ENCODE measurements at places on chromosomes 6 and 20. TPM values are rescaled to one million over a fixed set of nuclear protein-coding genes. Genes with fewer than 3 reads are reported as not detected.

DNA sequence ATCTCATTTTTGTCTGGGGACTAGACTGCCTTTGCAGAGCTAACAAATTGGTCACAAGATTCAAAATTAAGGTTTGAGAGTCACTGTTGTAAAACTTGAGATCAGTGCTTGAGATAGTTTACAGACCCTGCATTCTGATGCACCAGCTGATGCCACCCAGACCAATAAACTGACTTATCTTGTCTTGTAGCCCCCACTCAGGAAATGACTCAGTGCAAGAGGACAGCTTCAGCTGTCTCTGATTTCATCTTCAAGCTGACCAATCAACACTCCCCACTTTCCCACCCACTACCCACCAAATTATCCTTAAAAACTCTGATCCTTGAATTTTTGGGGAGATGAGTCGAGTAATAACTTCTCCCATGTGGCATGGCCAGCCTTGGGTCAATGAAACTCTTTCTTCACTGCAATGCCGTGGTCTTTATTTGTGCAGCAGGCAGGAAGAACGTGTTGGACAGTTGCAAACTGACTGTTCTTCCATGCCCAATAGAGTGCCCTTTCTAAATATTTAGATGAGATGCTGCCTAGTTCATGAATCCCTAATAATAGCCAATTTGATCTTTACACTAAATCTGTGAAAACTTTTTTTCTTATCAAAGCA is 48.3 kb upstream of the PROKR2 start:
- DNase-seq, result no peak

DNA sequence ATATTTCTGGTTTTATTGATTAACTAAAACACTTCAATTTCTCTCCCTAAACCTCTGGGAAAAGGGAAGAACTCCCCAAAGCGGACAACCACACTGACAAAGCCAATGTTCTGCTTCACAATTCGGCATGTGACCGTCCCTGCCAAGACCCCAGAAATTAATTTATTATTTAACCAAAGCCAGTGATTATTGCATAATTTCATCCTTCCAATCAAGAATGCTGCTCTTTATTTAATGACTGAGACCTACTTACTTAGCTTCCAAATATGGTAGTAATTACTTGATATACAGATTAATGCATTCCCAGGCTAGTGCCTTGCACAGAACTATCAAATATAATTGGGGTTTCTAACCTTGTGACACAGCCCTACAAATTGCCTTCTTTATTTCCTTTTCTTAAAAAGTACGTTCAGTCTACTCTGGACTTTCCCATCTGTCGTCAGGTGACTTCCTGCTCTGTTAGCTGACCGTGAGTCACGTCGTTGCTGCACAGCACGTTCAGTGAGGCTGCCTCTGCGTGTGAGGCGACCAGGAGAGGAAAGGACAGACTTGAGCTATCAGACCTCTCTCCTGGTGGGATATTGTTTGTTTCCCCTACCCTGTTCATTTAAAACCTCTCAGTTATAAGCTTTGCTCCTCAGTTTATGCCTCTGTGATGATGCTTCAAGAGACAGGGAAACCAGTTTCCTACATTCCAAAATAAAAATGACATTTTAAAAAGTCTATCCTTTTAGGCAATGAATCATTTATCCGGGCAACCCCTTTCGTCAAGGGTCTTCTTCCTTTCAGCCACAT is 55.7 kb upstream of the TNFAIP3 start:
- no peak for DNase-seq

DNA sequence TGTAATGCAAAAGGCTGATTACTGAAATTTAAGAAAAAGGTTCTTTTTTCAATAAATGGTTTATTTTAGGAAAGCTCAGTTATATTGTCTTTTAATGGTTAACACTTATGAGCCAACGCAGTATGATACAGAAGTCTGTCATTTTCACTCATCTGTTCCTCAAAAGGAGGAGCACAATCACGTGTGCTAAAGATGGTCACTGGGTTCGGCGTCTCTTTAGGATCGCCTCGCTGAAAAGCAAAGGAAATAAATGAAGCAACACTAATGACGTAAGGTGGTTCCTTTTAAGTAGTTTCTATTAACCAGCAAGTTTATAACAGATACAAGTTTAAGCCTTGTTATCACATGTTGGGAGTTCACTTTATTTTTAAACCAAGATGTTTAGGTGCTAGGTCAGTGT is 125.7 kb downstream of the MAP3K4 start:
- no peak for DNase-seq

GRCh38 chr6:93785694-93786030 is 366.3 kb upstream of the EPHA7 start:
- DNase-seq, result no peak

- DNase-seq, result no peak
Measured at GRCh38 chr6:33828452-33828763, 24.6 kb upstream of the MLN start.

- no peak for DNase-seq
Measured at GRCh38 chr6:118685823-118686449, 34.5 kb upstream of the CEP85L start.

DNA sequence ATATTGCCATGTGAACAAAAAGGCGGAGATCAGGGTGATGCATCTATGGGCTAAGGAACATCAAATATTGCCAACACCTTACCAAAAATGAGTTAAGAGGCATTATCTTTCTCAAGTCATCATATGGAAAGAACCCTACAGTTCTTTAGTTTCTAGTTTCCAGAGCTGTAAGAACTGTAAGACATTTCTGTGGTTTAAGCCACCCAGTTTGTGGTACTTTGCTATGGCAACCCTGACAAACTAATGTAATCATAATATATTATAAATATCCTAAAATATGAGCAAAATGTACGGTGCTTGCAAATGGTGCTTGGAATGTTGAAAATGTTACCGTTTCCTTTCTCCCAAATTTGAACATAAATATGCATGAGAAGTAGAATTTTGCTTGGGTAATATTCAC is 349.6 kb downstream of the PHF3 start:
- DNase-seq, result no peak

GRCh38 chr20:59139998-59140397 is 23.6 kb upstream of the ZNF831 start:
- DNase-seq, result no peak

GRCh38 chr6:108811490-108811889 is 36.7 kb upstream of the ARMC2 start:
- DNase-seq, result no peak

DNA sequence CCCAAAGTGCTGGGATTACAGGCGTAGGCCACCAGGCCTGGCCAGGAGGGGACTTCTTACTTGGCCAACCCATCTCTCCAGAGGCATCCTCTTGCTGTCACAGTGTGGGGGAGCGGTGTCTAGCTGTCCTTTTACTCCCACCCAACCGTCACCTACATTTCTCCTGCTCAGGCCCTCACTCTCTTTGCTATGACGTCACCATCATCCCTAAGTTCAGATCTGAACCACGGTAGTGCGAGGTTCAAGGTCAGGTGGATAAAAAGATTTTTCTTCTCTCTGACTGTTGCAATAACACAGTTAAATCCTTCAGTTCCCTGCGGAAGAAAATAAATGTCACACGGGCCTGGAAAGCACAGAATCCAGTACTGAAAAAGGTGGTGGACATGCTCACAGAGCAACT is 7.3 kb upstream of the RAET1L start:
- no peak for DNase-seq

DNA sequence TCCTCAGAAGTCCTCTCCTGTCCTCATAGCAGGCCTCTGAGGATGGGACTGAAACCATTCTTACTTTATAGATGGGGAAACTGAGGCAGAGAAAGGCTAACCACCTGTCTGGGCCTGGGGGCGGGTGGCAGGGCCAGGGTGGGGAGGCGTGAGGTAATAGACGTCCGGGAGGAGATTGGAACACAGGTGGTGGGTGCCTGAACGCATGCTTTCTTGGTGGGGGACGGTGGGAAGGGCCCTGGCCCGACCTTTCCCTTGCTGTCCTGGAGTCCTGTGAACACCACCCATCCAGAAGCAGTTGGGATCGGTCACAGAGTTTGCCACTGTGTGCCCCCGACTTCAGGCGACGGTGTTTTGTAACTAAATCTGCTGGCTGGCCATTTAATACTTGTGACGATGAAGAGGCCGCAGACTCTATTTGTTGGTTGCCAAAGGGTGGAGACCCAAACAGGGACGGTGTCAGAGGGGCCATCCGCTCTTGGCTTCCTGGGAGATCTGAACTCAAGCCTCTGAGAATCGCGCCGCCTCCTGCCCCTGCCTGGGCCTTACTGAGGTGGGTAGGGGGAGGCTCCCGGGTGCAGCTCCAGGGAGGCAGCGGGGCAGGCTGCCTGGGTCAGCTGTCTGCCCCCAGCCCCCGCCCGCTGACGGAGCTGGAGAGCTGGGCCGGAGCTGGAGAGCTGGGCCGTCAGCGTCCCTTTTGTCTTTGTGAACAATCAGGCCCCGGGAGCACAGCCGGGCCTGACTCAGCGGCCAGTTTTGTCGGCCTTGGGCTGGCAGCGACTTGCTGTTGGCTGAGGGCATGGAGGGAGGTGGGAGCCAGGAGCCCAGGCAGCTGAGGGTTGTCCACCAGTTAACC is 4.1 kb downstream of the RBM38 start:
- DNase-seq, result peak; percentile 74

GRCh38 chr20:57548177-57549058 is 12.5 kb upstream of the PCK1 start:
- no peak for DNase-seq

DNA sequence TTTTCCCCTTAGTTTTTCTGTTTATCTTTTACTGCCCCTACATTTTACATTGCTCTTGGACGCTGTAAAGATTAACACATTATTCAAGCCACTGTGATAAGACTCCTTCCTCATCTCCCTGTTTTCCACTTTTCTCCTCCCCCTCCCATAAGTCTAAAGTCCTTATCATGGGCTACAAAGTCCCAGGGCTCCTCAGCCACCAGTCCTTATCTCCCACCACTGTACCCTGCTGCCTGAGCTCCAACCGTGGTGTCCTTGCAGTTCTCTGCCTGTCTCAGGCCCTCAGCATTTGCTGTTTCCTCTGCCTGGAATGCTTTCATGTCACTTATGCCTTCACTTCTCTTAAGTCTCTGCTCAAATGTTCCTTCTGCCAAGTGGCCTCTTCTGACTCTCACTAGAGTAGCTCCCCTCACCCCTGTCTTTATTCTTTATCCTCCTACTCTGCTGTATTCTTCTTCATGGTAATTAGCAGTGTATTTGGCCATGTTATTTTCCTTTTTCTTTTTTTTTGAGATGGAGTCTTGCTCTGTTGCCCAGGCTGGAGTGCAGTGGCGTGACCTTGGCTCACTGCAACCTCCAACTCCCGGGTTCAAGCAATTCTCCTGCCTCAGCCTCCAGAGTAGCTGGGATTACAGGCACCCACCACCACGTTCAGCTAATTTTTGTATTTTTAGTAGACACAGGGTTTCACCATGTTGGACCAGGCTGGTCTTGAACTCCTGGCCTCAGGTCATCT is 10.8 kb upstream of the LATS1 start:
- no peak for DNase-seq

DNA sequence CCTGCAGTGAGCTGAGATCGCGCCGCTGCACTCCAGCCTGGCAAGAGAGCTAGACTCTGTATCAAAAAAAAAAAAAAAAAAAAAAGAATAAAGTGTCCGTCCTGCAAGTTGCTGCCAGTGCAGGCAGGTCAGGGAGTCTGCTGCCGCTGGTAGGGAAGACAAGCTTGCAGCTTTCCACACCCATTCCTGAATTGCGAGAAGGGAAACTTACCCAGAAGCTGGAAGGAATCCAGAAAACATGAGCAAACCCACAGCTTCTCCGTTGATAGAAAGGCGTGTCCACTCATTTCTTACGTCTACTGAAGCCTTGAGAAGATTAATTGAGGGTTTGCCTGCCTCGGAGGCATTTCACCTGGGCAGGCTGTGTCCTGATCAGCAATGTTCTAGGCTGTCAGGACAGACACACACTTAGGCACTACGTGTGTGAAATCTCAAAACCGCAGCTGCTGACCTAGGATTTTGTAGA is 61.6 kb upstream of the DSP start:
- no peak for DNase-seq

DNA sequence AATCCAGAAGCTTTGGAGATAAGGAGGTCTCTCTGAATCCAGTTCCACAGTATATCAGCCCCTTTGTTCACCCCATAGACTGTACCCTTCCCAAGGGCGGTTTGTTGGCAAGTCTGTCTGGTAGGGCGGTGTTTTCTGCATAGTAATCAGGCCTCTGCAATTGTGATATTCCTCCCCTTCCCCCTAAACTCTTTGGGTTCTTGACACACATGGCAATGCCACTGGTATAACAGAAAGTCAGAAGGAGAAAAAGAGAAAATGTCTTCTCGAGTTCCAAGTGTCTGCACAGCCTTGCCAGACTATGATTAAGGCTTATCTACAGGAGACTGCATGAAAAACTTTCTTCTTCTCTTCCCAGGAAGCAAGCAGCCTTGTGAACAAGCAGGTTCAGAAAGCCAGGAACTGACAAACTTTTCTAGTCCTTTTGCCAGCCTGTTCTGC is 45.6 kb downstream of the FOXO3 start:
- DNase-seq, result peak; percentile 26

DNA sequence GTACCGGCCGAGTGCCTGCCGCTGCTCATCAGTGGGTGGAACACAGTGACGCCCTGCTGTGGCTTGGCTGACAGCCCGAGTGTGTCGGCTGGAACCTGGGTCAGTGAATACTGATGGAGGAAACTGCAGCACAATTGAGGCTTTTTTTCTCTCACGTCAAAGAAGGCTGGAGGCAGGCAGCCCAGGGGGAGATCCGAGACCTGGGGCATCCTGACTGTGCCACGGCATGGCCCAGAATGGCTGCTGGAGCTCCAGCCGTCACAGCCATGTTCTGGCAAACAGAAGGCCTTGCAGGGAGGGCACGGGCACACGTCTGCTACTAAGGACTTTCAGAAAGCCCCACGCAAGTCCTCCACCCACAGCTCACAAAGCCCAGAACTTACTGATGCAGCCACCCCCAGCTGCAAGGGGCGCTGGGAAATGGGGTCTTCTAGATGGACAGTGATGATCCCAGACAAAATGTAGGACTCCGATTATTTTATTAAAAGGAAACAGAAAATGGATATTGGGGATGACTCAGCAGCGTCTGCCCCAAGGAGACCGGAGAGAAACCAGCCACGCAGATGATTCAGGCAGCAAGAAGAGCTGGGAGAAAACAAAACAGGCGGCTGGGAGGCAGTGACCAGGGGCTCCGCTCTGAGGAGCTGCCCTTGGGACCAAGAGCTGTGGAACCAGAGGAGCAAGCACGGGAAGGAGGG is 140.0 kb downstream of the TAF4 start:
- no peak for DNase-seq

Gene VSX1
- 1.1 TPM for polyA plus RNA-seq

Gene RRAGD
- 49.1 TPM for polyA plus RNA-seq

Gene VSTM2L
- 246 TPM for polyA plus RNA-seq

Gene RSPH9
- polyA plus RNA-seq, result 7.1 TPM

Gene STX11
- polyA plus RNA-seq, result 1.0 TPM

Gene TMEM200A
- 8.8 TPM for polyA plus RNA-seq

Gene PRR18
- 13.2 TPM for polyA plus RNA-seq

Gene VGLL2
- 0.71 TPM for polyA plus RNA-seq

Gene EYS
- 0.53 TPM for polyA plus RNA-seq
